Mucosa of gallbladder (tissue), 1 donor: ENCODE measurements at places on chromosomes 4 and X. TPM values are rescaled to one million over a fixed set of nuclear protein-coding genes. Genes with fewer than 3 reads are reported as not detected.

CLDN22 gene
- not detected for total RNA-seq

IL21 gene
- not detected for total RNA-seq

RCHY1 gene
- 26.1 TPM for total RNA-seq

GAGE12H gene
- not detected for total RNA-seq

PRRG1 gene
- total RNA-seq = 22.3 TPM
